ENCODE measurements at places on chromosomes 3 and 15. TPM values are rescaled to one million over a fixed set of nuclear protein-coding genes. Genes with fewer than 3 reads are reported as not detected.

AHSG gene
- total RNA-seq = not detected

FANCD2OS gene
- total RNA-seq = not detected

KCTD6 gene
- total RNA-seq = 7.2 TPM

PPCDC gene
- 31.0 TPM for total RNA-seq

CCR8 gene
- 12.2 TPM for total RNA-seq

SLC2A2 gene
- total RNA-seq = not detected

FILIP1L gene
- 4.5 TPM for total RNA-seq

SPINT1 gene
- 22.5 TPM for total RNA-seq

KCNH8 gene
- not detected for total RNA-seq

TRIM71 gene
- 0.05 TPM for total RNA-seq

ARHGAP11A gene
- 103 TPM for total RNA-seq

SLC28A1 gene
- not detected for total RNA-seq

CADPS gene
- not detected for total RNA-seq

DMXL2 gene
- 3.2 TPM for total RNA-seq

CCRL2 gene
- 1.6 TPM for total RNA-seq

MOBP gene
- 0.14 TPM for total RNA-seq

DOCK3 gene
- 1.1 TPM for total RNA-seq

STAC gene
- total RNA-seq = not detected

NR2E3 gene
- not detected for total RNA-seq

RETNLB gene
- not detected for total RNA-seq

GPR27 gene
- total RNA-seq = 0.62 TPM

ARGFX gene
- not detected for total RNA-seq

PPP2R3A gene
- 0.09 TPM for total RNA-seq

MCTP2 gene
- total RNA-seq = 91.5 TPM

GOLGA6A gene
- total RNA-seq = not detected

FBXW12 gene
- total RNA-seq = 0.14 TPM

AZI2 gene
- 35.6 TPM for total RNA-seq

MME gene
- not detected for total RNA-seq

OR5K4 gene
- not detected for total RNA-seq

GABRR3 gene
- total RNA-seq = not detected

CHRM5 gene
- total RNA-seq = not detected

SHC4 gene
- total RNA-seq = 8.9 TPM

TPRG1 gene
- 91.8 TPM for total RNA-seq

CSTA gene
- total RNA-seq = not detected

GOLGA8T gene
- total RNA-seq = not detected
